ENCODE measurements at places on chromosomes 12 and 14.

GRCh38 chr12:98295681-98296080 lies 219.7 kb upstream of the TMPO start:
- no peak for DNase-seq

GRCh38 chr14:71996610-71997009 lies 64.4 kb downstream of the RGS6 start:
- DNase-seq = no peak

- DNase-seq = no peak
These were observed 255.8 kb upstream of the FOXN3 start for GRCh38 chr14:89672636-89673511.

DNA sequence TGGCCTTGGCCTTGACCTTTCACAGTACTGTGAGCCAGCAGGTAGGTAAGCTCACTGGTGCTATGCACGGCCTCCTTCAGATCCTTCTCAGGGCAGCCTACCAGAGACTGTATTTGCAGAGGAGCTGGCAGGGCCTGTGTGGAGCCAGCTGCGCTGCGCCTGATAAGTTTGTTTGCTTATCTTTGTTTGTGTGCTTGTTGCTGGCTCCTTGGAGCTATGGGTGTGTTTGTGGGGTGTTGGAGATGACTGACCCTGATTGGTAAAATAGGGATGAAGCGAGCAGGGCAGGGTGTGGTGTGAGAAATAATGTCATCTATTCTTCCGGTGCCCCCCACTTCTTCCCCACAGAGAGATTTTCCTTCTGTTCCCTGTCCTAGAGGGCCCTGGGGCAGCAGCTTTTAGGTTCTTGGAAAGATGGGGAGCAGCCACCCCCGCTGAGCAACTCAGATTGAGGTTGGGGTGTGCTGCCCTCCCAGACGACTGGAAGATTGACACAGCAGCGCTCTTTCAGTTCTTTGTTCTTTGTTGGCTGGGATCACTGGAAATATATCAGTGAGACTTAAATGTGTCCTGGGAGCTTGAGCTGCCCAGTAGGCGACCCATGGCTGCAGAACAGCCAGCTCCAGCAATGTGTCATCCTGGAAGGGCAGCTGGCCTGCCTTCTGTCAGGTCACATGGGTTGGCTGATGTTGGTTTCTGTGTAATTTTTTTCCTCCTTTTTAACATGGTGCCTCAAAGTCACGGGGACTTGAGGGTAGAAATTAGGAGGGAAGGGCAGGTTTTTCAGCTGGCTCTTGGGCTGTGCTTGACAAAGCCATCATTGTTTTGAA lies 19.6 kb downstream of the MLXIP start:
- DNase-seq = no peak

- no peak for DNase-seq
These were observed 141.3 kb downstream of the CACNA1C start for GRCh38 chr12:2194060-2194459.

- no peak for DNase-seq
These were observed 160.4 kb downstream of the EFCAB11 start for GRCh38 chr14:89794096-89794495.

DNA sequence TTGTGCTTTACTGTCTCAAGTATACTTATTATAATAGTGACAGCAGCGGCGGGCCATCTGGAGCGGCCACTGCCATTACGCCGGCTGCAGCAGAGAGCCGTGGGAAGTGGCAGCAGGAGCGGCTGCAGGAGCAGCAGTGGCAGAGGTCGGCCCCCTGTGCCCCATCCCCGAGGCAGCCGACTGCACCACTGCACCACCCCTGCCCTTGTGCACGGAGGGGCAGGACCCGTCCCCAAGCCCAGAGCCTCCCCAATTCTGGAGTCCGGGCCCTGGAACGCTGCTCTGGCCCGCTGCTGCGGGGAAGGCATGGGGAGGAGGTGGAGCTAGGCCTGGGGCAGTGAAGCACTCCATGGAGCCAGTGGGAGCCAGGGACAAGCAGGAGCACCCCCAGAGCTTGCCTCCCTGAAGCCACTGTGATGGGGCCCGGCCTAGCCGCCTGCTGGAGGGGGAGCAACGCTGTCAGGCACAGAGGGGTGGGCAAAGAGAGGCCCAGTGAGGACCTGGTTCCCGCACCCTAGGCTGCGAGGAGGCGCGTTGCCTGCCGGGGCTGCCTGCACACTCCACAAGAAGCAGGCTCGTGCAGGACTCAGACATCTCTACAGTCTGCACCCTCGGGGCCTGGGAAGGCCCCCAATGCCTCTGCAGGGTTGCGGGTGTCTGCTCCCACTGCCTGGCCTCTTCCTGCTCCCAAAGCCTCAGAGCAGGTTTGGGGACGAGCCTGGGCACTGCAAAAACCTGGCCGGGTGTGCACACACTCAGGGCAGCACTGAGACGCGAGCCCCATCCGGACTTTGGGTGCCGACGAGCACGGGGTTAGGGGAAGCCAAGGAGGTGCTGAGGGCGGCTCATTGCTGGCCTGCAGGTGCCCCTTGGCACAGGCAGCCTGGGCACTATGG lies 74.2 kb upstream of the RASSF8 start:
- DNase-seq = no peak

DNA sequence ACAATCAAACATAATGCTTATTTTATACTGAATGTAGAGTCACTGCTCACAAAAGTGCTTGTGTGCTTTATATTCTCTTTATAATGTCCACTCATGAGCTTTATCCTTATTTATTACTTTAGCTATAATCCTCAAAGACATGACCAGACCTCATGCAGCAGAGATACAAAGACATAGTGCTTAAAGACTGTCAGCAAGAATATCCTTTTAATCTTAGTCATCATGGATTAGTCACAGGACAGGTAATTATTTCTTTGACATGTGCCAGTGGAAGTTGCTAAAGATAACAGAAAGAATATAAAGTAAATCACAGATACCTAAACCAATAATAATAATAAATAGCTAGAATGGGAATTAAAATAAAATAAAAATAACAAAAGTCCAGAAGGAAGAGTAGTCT lies 707.5 kb downstream of the BCL11B start:
- no peak for DNase-seq

DNA sequence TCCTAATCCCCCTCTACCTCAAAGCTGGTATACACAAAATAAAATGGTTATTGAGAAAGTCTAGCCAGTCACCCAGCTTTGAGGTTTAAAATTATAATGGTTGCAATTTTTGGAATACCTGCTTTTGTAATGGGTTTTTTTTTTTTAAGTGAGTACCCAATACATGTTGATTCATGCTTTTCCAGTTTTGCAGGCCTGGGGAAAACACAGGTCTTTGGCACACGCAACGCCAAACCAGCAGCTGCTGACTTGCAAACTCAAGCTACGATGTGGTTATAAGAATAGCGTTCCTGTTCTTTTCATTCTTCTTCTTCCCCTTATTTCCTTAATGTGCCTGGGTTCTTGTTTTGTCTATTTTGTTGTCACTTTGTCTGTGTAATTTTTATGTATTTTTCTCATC lies 233.0 kb downstream of the EGLN3 start:
- no peak for DNase-seq
